Amygdala (tissue), 56 donors: ENCODE measurements at places on chromosomes 2 and 18.

DNA sequence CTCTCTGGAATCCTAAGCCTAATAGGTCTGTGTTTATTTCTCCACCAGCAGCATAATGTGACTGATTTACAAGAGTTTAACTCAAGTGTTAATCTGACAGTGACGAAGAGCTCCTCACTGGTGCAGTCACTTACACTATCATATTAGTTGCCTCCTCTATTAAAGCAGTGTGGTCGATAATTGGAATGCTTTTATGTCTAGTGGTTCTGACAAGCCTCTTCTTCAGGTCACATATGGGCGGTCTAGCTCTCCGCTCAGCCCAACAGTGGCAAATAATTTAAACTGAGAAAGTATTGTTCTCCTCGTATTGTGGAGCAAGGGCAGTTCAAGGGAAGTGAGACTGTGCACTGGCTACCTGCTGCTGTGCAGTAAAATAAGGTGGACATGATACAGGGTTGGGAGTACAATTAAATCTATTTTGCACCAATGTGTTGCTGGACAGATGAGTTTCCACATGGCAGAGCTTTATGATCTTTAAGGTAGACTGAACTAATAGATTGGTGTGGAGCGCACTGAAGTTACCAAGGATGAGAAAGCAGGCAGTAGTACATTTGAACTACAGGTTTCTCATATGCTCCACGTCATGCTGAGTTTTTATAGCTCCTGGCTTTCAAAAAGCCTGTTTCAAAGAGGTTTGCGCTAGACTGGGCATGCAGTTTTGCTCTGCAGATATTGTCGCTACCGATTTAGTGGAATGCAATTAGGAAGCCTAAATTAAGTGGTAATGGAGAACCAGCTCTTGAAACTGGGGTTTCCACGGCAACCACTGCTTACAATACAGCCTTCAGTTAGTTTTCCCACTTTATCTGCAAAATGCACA is 151.7 kb upstream of the POU3F3 start:
- DNase-seq = no peak

- DNase-seq = no peak
Measured at GRCh38 chr2:240813231-240813921, 6.6 kb downstream of the KIF1A start.

DNA sequence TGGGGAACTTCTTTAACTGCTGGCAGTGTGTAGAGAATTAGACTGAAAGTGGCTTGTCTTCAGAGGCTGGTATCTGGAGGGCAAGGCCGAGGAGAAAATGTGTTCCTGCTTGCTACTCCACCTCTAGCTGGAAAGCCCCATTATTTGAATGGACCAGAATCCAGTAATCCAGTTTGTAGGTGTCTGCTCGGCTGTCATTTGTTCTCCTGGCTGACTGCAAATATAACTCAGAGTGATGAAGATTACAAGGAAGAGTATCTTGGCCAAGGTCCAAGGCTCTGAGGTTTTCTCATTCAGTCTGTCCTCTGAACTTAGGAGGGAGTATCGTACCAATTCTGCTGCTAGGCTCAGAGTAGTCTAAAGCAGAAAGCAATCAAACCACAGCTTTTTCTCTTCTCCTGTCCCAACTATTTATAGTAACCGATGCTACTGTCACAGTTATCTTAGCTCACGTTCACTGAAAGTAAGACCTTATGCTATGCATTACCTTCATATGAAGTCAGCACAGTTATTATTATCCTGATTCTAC is 228.6 kb downstream of the SETBP1 start:
- DNase-seq = no peak

GRCh38 chr2:205806143-205806905 is 124.0 kb downstream of the NRP2 start:
- no peak for DNase-seq

DNA sequence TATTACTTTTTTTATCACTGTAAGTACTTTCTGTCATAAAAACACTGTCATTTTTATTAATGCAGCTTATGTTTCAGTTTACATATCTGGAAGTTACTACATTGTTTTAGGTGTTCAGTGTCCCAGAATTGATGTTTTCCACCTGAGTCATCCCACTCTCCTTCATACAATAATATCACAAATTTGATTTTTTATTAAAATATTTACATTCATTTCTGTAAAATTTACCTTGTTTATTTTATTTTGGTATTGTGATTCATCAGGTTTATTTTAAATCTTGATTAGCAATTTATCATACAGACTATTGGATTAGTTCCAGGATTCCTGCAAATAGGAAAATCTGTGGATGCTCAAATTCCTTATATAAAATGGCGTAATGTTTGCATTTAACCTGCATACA is 1662.9 kb downstream of the SUCLG1 start:
- DNase-seq = no peak
